ENCODE measurements at places on chromosomes 2 and 18. TPM values are rescaled to one million over a fixed set of nuclear protein-coding genes. Genes with fewer than 3 reads are reported as not detected.

GRCh38 chr2:213034585-213034984 lies 116.8 kb downstream of the IKZF2 start:
- no peak for DNase-seq

DNA sequence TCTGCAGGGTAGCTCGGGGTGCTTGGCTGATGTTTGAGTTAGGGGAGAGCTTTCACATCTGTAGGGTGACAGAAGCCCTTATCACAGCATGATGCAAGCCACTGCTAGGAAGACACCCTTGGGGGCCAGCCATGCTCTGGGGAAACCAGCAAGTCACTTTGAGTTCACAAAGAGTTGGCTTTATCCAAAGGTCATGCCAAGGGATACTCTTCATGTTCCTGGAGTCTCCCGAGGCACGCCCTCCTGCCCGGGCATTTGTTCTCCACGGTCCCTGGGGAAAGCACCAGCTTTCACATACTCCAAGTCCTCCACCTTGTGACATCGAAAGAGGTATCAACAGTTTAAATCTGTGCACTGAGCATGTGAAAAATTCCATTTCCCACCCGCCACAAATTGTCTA lies 227.7 kb downstream of the VAPA start:
- no peak for DNase-seq

- no peak for DNase-seq
Observed at GRCh38 chr2:240995041-240996021, 3.1 kb upstream of the SNED1 start.

DNA sequence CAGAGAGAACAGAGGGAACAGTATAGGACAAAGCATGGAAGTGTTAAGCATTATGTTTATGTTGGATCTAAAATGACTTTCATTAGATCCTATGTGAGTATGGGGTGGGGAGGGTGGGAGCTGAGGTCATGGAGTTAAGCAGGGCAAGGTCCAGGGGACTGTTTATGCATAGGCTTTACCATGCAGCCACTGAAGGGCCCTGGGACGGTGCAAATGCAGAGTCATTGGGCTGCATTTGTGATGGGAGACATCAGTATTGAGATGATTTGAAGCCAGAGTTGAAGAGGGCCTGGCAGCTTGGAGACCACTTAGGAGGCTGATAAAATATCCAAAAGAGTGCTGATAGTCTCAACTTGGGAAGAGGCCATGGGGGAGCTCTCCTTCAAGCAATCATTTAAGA lies 22.7 kb downstream of the IL1RL2 start:
- no peak for DNase-seq

GRCh38 chr2:153890576-153890975 lies 18.9 kb downstream of the GALNT13 start:
- no peak for DNase-seq

DNA sequence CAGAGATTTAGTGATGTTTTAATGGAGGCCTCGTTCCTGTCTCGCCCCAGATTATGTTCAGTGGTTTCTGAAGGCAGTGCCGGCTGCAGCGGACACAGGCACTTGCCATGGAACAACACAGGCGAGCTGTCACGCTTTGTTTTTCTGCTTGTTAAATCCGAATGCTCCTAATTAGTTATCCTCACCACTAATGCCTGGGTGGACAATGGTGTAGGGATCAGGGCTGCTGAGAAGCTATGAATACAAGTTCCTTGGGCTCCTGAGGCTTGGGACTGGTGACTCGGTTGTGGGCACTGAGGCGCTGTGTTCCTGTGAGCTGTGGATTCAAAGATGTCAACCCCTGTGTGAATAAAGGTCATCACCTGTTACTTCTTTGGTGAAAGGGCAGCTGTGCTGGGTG lies 123.5 kb downstream of the PLEKHM3 start:
- no peak for DNase-seq

Gene LCT
- polyA plus RNA-seq, result not detected

Gene MEMO1
- 54.7 TPM for polyA plus RNA-seq

Gene C2orf76
- polyA plus RNA-seq, result 26.5 TPM

Gene SCN9A
- polyA plus RNA-seq, result 39.9 TPM

Gene SLC39A10
- polyA plus RNA-seq, result 38.5 TPM
